ELF-1 (cell line): ENCODE measurements at places on chromosomes 6 and 20.
A peak's percentile ranks its signal among the peaks of the same experiment; 100 is the strongest.

GRCh38 chr6:106509420-106510089 is 119.7 kb downstream of the RTN4IP1 start:
- peak; percentile 39 for DNase-seq

GRCh38 chr6:137810554-137811120 is 56.4 kb upstream of the TNFAIP3 start:
- DNase-seq = no peak

GRCh38 chr6:119110601-119111548 is 32.4 kb upstream of the FAM184A start:
- peak; percentile 20 for DNase-seq

DNA sequence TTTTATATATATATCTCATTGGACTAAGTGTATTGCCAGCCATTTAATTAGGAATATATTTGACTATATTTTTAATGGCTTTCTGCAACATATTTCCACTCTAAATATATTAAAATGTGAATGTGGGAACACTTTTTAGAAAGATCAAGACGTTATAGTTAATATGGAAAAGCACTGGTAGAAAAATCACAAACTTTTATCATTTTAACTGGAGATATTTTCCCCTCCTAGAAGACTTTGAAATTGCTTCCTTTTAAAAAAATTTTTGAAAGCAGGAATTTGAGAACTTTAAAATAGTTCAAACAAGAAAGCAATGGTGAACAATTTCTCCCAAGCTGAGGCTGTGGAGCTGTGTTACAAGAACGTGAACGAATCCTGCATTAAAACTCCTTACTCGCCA is at the start of gene TAAR9:
TSS of gene TAAR9 (plus strand) at position 301 of the 400 bp plus-strand sequence. CDS start at position 314, 13 bp downstream.
- DNase-seq = no peak

GRCh38 chr6:52418606-52419005 is 1.5 kb upstream of the EFHC1 start:
- DNase-seq = no peak

- peak; percentile 70 for DNase-seq
Measured at GRCh38 chr20:23235173-23236027, 115.2 kb upstream of the NXT1 start.

DNA sequence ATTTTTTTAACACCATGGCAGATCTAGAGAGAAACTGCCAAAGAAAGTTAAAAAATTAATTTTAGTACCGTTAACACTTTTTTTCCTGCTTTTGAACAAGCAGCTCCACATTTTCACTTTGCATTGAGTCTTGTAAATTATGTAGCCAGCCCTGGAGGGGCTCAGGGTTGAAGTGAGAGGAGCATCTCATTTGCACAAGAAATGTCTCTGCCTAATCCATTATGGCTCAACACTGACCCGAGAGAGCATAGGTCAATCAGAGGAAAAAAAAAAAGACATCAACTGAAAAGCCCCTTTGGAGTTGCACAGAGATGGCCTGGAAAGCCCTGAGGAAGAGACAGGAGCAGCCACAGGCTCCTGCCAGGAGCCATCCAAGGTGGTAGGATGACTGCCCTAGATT is 4.3 kb upstream of the SLPI start:
- peak; percentile 23 for DNase-seq

- DNase-seq = peak; percentile 85
Measured at GRCh38 chr20:4038047-4038459, 22.7 kb upstream of the RNF24 start.

DNA sequence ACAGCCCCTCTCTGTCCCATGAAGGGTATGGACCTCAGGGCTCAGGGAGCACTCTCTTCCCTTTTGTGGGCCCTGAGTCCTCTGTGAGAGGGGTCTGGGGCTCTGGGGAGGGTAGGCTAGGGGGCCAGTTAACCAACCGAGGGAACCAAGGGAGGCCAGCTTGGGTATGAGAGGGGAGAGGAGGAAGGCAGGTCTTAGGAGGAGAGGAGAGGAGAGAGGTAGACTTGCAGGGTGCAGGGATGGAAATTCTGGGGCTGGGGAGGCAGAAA is 720 bp downstream of the DUSP15 start:
- DNase-seq = no peak

DNA sequence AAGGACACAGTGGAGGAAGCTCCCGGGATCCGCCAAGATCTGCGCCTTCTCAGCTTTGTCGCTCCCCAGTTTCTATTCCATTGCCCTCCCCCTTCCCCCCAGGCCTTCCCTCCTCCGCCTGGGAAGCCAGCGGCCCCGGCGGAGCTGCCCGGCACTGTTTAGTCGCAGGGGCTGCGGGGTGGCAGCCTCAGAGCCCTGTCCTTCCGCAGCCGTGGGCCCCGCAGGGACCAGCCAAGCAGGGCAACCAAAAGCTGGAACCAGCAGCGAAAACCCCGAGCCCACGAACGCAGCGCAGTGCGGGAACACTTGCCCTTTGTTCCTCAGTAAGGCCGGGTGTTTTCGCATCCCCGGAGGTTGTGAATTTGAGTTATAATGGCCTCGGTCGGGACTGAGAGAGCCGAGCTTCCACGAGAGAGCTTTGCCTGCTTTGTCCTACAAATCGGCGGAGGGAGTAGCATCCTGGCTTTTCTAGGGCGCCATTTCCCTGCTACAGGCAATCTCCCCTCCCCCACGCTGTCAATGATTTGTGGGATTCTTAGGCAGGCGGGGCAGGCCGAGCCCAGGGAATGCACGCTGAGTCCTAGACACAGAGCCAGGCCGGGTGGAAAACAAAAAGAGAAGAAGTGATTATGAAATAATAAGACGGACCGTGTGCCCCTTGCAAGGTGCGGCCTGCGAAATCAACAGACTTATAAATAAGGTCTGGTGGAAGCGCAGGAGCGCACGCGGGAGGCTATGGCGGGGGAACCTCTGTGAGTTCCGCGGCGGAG is 4.0 kb upstream of the TUBB2B start:
- DNase-seq = peak; percentile 77

- no peak for DNase-seq
Measured at GRCh38 chr6:11796829-11797228, 18.2 kb upstream of the ADTRP start.

DNA sequence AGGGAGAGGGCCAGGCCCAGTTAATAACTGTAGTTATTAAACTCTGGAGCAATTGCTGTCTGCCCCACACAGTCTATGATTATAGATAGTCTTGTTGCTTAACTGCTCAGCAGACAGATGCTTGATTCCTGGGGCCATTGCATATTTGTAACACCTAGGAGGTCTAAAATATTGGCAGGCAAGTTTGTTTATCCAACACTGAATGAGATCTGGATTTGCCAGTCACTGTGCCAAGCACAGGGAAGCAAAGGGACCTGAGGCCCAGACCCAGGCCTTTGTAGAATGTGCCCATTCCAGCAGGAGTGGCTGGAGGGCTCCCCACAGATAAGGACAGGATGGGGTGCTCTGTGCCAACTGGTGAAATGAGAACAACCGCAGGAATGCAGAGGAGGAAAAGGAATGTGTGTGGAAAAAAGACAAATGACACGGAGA is 17.6 kb upstream of the ENTPD6 start:
- no peak for DNase-seq

- DNase-seq = no peak
Measured at GRCh38 chr20:23407781-23408464, 13.4 kb downstream of the NAPB start.

GRCh38 chr6:55131616-55132015 is 42.7 kb upstream of the HCRTR2 start:
- no peak for DNase-seq

GRCh38 chr6:134806180-134806798 is 143.6 kb downstream of the ALDH8A1 start:
- no peak for DNase-seq

GRCh38 chr6:127952831-127953230 is 52.0 kb upstream of the THEMIS start:
- no peak for DNase-seq

DNA sequence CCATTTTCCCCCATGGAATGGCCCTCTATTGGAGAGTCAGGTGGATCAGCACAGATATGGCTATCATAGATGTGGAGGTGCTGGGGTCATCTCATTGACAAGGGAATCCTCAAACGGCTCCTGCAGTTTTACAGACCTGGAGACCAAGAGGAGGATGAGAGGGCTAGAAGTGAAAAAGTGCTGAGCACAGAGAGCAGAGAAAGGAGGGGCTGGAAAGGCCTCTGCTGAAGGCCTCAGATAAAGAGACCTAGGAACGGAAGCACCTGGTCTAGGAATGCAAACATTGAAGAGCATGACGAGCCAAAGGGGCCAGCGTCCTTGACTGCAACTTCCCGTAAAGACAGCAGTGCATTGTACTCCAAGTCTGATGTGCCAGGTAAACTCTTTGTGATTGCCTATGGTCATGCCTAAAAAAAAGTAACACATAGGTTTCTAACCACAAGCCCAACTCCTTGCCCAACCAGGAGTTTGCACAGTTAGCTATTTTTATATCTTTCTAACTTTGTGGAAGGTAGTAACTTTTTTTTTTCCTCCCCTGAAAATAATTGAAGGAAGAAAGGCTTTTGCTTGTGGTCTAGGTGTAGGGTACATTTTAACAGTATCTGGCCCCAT is 15.2 kb downstream of the RSPH4A start:
- DNase-seq = no peak

DNA sequence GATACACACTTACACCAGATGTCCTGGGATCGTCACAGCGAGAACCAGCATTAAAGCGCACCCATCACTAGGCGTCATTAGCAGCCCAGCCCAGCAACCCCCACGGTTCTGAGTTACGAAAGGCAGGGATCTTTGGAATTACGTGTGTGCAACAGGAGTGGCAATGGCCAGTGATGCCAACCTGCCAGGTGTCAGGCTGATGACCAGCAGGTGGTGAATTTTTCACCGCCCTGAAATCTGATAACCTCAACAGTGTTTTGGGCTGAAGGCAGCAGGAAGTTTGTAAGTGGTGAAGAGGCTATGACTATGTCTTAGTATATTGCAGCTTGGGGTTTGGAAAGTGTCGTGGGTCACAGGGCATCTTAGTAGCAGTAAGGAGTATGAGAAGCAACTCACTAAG is 166.1 kb downstream of the TMEM242 start:
- no peak for DNase-seq
